Osteocyte (in vitro differentiated cells): ENCODE measurements at places on chromosomes 5 and 9. TPM values are rescaled to one million over a fixed set of nuclear protein-coding genes. Genes with fewer than 3 reads are reported as not detected.

The IL7R gene
- total RNA-seq = 0.43 and 0.44 TPM in 2 replicates

GRCh38 chr9:524008-524407 lies 309.3 kb downstream of the DOCK8 start:
- DNase-seq = no peak

DNA sequence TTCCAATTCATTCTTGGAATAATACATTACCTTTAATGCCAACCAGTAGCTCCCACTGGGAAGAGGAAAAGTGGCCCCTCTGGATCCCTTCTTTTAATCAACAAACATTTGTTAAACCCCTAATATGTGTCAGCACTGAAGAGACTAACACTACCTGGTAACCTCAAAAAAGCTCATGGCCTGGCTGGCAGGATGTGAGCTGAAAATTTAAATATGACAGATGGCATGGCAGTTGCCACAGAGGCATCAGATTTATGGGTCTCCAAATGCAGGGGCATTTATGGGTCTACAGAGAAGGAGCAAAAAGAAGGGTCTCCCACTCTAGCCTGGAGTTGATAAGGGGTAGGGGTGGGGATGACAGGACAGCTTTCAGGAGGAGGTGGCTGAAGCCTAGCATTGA lies 12.5 kb downstream of the DNAH5 start:
- no peak for DNase-seq

DNA sequence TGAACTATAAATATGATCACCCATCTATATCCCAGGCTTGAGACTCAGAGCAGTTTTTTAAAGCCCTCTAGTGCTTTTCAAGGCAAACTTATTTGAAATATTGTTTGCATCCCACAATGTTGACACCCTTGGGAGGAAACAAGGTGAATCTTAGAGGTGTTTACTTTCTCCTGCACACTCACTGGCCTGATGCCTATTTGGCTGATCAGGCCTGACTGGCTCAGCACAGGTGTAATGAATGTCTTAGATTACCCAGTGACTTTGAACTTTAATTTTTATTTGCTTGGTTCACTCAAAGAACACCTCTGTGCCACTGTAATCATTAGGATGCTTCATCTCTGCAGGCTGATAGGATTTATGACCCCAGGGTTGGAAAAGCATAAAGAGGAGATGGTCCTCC lies 158.3 kb downstream of the KCTD16 start:
- no peak for DNase-seq

- no peak for DNase-seq
Measured at GRCh38 chr9:5466005-5466404, 15.7 kb downstream of the CD274 start.

- no peak for DNase-seq
Measured at GRCh38 chr9:95854386-95855020, 21.0 kb upstream of the ERCC6L2 start.

DNA sequence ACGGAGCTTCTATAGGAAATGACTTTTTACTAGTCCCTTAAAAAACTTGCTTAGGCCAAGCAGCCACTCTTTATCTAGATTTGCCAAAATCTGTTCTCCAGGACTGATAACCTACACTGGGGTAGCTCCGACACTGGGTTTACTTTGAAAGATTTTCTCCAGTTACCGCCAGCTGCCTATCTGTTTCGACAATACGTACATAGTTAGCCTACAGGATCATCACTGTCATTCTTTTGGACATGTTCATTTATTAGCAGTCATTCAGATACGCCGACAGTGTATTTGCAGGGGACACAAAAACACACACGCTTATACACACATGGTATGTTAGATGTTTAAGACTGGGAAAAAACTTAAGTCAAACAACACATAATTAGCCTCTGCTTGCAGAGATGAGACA lies 225.7 kb downstream of the DCP2 start:
- DNase-seq = no peak

DNA sequence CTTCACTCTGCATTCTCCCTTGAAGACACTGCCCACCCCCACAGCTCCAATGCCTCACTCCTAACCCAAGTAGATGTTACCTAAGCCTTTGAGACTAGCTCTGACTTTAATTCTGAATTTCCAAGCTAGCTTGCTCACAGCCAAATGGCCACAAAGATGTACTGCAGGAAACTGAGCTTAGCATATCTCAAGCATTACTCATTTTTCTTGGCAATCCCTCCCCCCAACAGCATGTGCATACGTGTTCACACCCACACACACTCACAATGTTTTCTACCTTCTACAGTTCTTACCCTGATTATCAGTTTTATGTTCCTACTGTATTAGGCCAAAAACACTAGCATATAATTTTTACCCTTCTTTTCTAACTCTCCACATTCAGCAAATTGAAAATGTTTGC lies 13.7 kb upstream of the GRIA1 start:
- DNase-seq = no peak

The SCGB3A2 gene
- not detected in 2 replicates for total RNA-seq

DNA sequence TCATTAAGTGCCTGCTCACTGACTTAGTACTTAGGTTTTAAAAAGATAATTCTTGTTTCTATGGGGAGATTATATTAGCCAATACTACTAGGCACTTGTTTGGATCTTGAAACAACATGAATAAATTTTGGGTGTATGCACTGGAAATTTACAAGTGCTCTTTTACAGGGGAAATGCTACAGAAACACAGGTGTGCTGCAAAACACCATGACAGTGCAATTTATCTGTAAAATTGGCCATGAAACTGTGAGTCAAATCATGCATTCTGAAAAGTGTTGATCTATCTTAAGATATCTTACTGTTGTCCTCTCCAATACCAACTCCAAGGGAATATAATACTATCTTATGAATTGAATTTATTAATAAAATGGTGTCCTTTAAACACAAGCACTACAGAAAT lies 12.1 kb upstream of the PCDHB1 start:
- DNase-seq = no peak

The FOXD4L3 gene
- total RNA-seq = 0.26 TPM in 1 of 2 replicates, not detected in the other

The ARL14EPL gene
- total RNA-seq = not detected in 2 replicates

DNA sequence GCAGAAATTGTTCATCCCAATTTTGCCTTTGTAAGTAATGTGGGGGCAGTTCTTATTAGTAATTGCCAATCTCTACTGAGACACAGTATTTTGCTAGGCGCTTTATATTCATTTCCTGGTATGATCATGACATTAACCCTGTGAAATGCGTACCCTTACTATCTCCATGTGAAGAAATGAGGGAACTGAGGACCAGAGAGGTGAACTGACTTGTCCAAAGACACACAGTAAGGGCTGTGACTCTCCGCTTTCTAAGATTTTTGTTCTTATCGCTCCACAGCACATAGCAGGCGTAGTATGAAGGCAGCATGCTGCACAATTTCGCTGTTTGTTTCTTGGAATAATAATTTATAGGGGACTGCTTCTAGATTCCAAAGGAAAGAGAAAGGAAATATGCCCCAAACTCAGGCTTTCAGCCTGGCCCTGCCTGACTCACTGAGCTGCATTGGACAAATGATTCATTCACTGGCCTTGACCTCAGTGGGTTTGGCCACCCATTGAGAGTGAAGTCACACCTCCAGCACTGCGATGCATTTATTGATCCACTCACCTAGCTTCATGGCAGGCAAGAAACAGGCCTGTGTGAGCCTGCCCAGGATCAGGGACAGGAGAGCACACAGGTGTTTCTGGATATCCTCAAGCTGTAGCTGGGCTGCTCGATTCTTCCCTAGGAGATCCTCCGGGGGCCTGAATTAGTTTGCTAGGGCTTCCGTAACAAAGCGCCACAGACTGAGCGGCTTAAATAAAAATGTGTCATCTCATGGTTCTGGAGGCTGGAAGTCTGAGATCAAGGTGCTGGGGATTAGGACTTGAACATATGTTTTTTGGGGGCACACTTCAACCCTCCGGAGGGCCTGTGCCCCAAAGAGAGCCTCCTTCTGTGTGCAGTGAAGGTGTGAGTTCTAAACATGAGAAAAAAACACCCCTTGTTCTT lies 7.2 kb upstream of the DUSP1 start:
- DNase-seq = no peak

The IFNB1 gene
- not detected in 2 replicates for total RNA-seq

The C5orf52 gene
- not detected in 2 replicates for total RNA-seq

- DNase-seq = no peak
Measured at GRCh38 chr5:127031147-127031862, 947 bp upstream of the MARCHF3 start.

GRCh38 chr5:1042626-1043025 lies 34.0 kb downstream of the NKD2 start:
- DNase-seq = no peak

DNA sequence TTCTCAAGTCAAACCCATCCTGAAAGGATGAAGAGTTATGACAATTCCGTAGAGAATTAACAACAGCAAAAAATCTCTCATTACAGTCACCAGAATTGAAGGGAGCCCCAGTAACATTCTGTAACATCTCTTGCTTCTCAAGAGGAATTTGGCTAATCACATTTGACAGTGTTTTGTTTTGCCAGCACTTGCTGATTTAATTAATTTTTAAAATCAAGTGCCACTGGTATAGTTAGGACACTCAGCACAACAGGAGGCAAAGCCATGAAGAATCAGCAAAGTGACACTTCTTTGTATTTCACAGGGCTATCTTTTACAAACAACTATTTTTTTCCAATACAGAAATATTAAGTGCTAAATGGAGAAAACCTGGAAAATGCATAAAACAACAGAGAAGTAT lies 152.8 kb downstream of the MCTP1 start:
- DNase-seq = no peak

DNA sequence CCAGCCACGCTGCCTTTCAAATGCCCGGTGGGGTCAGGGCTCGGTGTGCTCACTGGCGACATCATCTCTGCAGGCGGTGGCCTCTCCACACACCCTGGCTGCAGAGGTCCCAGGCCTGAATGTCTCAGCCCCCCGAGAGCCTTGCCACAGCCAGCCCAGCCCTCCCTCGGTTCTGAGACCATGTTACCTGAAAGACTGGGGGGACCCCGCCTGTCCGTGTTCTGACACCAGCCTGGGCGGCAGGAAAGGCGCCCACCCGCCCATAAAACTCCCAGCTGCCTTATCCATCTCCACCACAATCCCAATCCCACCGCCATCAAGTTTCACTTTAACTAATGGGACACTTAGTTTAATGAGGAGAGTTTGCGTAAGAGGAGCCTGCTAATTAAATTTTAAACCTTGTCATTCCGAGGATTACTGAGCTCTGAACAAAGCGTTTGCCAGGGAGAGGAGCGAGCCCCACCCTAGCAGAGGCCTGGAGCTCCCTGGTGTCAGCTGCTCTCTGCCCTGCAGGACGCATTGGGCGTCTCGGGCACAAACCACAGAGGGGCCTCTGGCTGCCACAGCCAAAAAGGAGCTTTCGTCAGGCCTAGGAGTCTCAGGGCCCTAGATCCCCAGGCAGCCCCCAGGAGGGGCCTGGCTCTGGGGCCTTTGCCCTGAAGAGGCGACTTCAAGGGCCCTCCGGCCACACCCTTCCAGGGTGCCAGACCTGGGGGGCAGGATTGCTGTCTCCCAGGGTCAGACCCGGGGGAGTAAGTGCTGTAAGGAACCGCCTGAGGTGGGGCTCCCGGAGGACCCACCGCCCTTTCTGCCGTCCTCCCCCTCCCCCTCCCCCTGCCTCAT lies 15.3 kb downstream of the LHX3 start:
- DNase-seq = no peak

DNA sequence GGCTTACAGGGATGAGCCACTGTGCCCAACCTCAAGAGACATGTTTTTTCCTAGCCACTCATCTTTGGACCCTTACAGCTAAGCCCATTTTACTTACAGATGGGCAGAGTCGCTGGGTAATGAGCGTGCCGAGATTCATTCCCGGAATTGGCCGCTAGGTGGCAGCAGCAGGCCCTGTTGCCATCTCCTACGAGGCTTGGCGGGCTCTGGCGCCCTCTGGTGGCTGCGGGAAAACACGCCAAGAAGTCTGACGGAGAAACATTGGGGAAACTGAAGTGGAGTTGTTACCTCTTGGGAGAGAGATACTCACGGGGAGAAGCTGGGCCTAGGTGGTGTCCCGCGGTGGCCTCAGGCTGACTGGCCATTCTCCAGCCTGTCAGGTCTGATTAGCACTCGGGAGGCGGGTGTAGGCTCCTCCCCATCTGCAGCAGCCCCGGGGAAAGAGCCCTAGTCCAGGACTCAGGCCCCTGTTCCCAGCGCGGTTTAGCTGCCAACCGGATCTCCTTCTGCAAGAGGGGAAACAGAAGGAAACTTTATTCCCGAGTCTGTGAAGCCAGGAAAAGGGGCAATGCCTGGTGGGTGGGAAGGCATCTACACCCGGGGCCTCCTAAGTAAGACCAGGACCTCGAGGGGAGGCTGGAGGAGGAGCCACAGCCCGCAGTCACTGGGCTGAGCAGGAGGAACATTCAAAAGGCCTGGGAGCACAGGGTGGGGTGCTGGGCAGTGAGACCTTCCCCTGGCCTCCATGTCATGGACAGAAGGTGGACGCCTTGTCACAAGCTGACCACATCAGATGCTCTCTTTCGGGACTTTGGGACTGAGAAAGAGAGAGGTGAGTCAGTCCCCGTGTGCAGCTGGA lies 9.7 kb downstream of the PTGES2 start:
- DNase-seq = peak; percentile 97

The SHB gene
- 16.7 and 18.3 TPM in 2 replicates for total RNA-seq

- no peak for DNase-seq
Measured at GRCh38 chr9:4124266-4124665, 175.6 kb downstream of the GLIS3 start.

DNA sequence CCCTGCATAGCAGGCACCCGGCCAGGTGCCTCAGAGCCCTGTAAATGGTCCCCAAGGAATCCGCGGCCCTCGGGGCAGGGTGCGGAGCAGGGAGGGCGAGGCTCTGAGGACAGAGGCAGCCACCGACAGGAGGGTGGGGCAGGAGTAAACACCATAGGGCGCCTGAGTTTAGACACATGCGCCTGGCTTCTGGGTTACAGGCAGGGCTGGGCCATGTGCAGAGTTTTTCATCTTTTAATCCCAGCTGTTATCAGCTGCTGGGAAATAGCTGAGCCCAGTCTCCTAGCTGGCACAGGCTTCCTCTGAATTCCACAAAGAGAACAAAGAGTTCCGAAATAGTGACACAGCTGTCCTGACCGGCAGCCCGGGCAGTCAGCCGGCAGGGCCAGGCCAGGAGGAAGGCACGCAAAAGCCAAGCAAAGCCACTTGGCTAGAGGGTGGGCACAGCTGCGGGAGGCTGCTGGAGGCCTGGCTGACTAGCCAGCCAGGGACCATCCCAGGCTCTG lies 98.9 kb upstream of the PHYKPL start:
- DNase-seq = no peak
